ENCODE measurements at places on chromosomes 4 and X.

DNA sequence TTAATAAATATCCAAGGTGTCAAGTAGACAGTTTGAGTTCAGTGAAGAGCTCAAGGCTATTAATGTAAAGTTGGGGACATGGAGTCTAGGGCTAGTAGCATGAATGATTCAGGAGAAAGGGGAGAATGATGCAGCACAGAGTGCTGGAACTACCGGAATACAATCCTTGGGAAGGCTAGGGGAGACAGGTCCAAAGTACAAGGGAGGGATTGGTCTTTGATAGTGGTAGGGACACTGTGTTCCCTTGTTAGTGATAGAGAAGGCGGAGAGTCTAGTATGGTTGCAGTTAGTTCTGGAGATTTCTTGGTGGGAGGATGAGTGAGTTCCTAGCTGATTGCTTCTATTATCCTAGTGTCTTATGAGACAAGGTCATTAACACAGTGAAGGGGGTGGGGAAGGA lies 8.7 kb downstream of the GCNA start:
- no peak for DNase-seq

DNA sequence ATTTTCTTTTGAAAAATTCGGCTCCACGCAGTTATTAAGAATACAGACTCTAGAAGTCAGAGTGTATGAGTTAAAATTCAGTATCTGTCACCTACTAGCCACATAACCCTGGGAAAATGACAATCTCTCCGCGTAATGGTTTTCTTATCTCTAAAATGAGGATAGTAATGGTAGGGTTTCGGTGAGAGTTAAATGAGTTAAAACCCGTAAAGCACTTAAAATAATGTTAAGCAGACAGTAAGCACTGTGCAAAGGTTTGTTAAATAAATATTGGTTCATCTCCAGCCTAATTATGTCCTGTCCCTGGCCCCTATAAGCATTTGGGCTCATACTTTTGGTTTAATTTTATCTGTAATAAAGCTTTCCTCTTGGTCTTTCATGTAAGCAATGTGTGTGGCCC lies 350.8 kb upstream of the GRIA3 start:
- no peak for DNase-seq

GRCh38 chr4:151850791-151851213 lies 90.0 kb upstream of the GATB start:
- DNase-seq: no peak

DNA sequence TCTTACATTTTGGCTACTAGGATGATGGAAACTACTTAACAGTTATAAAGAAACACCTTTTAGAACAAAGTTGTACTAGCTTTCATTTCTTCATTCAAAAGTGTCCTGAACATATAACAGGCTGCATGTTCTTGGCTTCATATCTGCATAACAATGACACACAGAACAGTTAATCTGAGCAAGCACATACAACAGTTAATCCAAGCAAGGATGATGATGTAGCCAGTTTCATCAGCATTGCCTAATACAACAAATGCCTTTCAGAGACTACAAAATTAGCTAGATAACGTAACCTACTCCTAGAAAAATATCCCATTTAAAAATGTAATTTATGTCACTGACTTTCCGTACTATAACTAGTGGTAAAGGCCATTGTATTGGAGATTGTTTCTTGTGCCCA lies 182.1 kb downstream of the SCFD2 start:
- no peak for DNase-seq

DNA sequence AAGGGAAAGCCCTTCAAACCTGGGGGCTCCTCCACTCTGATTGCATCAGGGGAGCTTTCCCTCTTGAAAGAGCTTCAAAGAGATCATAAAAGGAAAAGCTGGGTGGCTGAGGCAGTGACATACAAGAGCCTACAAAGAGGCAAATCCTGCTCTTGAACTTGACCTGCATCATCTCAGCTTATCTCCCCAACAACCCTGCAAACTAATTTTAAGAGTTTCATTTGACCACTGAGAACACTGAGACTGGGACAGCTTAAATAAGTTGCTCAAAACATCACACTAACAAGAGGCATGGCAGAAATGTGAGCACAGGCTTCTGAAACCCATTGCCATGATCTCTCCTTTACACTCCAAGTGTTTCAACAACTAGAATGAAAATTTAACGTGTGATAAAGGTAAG lies 101.6 kb upstream of the PPARGC1A start:
- no peak for DNase-seq

DNA sequence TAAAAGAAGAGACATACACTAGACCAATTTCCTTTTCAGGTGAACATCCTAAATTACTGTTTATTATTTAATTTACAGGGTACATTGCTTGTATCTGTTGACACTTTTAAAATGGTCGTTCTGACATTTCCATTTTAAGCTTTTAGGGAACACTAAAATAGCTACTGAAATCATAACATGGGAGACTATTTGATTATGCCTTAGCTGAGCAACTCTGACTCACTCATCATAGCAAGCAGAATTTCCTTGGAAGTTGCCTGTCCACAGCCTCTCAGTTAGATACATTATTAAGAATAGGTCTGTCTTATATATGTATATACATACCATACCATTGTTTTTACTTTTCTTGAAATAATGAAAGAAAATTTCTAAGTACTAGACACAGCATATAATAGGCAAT lies 22.0 kb downstream of the GUCY1B1 start:
- no peak for DNase-seq

DNA sequence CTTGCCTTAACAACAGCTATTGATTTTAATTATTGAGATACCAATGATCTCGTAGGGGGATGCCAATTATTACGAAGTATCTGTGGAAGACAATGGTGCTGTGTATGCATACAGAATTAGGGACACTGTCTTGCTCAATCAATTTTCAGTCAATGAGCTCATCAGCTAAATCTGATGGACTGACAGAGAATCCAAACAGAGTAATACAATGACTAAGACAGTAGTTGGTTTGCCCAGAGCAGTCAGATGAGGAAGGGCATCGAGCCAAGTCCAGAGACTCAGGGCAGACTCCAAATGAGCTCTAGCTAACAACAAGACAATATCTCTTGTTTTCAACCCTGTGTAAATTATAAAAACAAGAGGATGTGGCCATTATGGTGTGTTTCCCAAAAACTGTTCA lies 14.7 kb upstream of the GSX2 start:
- DNase-seq: no peak

DNA sequence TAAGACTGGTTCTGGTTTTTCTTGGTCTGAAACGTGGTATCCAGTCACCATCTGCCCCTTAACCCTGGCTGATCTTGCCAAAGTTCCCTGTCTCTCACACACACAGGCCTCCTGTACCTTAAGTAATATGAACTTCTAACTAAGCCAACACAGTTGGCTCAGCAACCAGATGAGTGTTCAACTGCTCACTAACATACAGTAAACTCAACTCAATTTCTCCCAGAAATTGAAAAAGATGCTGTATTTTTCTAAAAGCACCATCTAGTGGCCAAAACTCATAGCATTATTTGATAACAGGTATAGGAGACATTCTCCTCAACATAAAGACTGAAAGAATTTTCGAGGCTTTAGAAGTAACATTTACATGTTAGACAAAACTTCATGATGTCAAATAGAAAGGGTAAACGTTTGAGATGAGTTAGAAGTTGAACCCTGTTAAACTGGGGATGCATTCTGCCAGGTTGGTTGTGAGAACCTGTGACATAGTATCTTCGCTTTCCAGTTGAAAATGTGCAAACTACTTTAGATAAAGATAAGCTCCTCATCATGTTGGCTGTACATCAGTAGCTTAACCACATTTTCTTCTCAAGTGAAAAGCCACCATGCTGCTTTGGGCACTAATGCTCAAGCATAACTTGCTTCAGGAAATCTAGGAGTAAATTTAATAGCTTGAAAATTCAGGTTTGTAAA lies 31.2 kb downstream of the CCNI start:
- DNase-seq: no peak

DNA sequence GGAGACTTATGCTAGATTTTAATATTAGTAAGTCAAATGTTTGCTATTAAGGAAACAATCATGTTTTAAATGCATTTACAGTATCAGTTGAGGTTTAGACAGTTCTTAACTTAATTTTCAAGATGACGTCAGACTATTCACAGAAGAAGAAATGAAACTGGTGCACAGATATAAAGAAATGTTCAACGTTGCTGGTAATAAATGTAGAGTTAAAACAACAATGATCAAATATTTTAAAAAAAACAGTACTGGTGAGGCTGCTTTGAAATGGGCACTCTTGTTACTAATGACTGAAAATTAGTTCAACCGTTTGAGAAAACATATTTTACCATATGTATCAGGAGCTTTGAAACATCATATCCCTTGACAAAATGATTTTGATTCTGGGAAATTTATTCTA lies 44.2 kb downstream of the ABHD18 start:
- no peak for DNase-seq

DNA sequence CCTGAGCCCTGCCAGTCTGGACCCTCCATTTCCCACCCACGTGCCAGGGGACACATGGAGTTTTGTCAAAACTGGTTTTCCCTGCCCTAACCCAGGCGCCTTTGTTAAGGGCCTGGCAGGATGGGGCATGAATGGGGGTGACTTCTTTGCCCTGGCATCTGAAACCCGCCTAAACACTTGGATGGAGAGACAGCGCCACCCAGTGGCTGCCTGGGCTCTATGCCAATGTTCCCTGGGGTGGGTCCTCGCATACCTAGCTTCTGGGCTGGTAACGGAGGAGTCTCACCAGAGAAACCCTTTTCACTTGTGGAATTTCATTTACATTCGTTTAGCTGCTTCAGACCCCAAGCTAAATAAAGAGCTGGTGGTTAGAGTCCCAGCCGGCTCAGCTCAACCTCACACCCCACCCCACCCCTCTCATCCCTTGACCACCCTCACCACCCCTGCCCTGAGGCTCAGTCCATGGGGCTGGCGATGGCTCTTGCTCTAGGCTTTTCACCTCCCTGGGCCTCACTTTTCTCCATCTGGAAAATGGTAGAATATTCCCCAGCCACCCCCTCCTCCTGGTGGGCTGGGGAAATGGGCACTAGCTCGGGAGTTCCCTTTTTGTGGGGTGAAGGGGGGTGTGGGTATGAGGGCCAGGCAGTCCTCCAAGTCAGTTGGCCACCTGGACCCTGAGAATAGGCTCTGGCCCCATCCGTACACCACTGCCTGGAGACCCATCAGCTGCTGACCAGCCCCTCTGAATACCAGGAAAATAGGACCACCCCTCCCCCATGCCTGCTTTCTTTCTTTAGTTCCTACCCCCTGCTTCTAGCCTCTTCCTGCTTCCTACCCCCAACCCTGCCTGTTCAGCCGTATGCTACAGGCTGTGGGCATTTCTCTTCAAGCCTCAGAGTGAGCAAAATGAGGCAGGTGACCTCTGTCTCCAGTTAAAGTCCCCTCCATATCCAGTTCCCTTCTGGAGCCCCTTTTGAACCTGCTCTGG lies 57.1 kb upstream of the PJA1 start:
- DNase-seq: peak; percentile 56

- no peak for DNase-seq
Measured at GRCh38 chr4:94574616-94575015, 122.9 kb downstream of the PDLIM5 start.

- DNase-seq: no peak
Measured at GRCh38 chrX:131711478-131711867, 167.6 kb downstream of the OR13H1 start.

DNA sequence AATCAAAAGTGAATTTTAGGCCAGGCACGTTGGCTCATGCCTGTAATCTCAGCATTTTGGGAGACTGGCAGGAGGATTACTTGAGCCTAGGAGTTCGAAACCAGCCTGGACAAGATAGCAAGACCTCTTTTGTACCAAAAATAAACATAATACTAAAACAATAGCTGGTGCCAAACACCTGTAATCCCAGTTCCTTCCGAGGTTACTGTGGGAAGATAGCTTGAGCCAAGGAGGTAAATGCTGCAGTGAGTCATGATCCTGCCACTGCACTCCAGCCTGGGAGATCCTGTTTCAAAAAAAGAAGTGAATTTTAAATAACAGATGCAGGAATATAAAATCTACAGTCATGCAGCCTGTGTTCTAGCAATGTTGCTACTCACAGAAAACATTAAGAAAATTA lies 488.3 kb downstream of the PPARGC1A start:
- DNase-seq: no peak

GRCh38 chr4:171676555-171677215 lies 136.5 kb upstream of the GALNTL6 start:
- DNase-seq: peak; percentile 14

GRCh38 chr4:5845035-5845905 lies 47.6 kb downstream of the CRMP1 start:
- DNase-seq: no peak

DNA sequence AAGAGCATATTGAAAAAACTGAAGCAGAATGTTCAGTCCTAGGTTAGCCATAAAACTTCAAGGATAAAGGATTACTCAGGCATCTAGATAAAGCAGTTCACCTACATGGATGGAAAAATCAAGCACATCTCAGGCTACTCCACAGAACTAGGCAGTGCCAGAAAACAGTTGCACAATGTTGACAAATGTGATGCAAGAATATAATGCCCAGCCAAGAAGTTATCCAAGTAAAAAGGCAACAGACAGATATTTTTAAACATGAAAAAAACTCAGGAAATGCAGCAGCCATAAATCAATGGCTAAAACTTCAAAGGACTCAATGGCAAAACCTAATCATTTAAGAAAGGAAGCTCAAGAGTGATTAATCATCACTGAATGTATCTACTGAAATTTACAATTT lies 456.0 kb upstream of the FAM241A start:
- no peak for DNase-seq
